ENCODE measurements at places on chromosomes 6 and 20. TPM values are rescaled to one million over a fixed set of nuclear protein-coding genes. Genes with fewer than 3 reads are reported as not detected.
A peak's percentile ranks its signal among the peaks of the same experiment; 100 is the strongest.

DNA sequence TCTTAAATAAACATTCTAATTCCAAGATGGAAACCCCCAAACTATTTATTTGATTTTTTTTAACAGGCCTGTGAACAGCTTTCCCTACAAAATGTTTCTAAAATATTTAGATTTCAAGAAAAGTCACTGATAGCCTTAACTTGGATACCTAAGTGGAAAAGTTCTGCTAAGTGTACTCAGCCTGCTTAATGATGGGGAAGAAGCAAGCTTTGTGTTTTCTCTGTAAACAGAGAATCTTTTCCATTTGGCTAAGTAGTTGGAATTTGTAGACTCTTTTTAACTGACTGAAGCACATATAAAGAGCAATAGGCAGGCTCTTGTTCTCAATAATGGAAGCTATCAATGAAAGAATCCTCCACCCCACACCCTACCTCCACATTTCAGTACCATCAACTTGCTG, 108.2 kb downstream of the KIF6 start:
- DNase-seq = no peak

DNA sequence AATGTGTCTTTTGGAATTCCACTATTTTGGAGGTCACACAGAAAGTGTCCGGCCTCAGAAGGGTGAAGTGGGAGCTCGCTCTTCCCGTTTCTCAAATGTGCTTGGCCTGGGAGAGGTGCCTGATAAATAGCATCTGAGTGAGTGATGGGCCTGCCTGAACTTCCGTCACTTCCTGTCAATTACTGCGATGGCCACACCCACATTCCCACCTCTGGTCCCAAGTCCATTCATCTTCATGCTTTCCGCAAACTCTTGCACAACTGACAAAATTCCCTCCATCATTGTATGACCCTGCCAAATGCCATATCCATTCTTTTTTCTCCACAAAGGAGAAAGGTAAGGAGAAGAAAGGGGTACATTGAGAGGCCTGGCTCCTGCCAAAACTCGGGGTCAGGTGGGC, 169.0 kb downstream of the QKI start:
- DNase-seq = no peak

DNA sequence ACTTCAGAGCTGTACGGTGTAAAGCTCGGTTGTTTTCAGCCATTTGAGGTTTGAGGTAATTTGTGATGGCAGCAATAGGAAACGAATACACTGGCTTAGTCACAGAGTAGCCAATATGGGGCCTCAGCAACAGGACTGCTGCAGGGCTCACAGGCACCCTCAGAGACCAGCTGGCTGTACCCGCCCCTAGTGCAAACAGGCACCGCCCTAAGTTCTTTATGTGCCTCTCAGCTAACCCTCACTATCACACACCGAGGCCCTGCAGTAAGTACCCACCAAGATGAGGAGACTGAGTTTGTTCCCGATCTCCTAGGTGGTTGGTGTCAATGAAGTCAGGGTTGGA, 11.2 kb upstream of the SERPINB9 start:
- no peak for DNase-seq

SLC17A2 gene
- total RNA-seq = not detected

RNF144B gene
- total RNA-seq = 11.9 TPM

GRCh38 chr20:47686545-47686944, 98.7 kb downstream of the SULF2 start:
- no peak for DNase-seq

IDH3B gene
- total RNA-seq = 146 TPM

DNA sequence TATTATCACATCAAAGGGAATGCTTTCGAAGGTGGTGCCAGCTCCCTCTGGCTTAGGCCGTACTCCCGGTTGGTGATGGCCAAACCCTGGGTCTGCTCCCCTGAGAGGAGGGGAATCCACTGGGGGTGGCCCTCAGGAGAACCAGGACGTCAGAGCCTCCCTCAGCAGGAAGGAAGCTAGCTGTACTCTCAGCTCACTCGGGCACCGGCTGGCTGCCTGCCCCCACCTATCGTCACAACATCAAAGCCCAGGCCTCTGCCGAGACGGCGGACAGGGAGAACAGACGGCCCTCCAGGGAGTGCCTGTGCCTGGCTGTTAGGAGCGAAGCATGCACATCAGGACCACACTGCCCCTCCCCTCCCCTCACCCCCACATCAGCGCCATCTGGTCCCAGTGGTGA, 9.2 kb upstream of the PGC start:
- DNase-seq = peak; percentile 32

GRCh38 chr6:16329233-16329632, 90.8 kb downstream of the GMPR start:
- DNase-seq = no peak

FERMT1 gene
- 2.5 TPM for total RNA-seq

POU5F1 gene
- total RNA-seq = 1.0 TPM

HLA-DMA gene
- 16.2 TPM for total RNA-seq

Data from right cardiac atrium (tissue), 5 donors.